ELF-1 (cell line): ENCODE measurements at places on chromosomes 11 and 22.

- no peak for DNase-seq
Observed at GRCh38 chr11:133082453-133082781, 449.9 kb downstream of the OPCML start.

DNA sequence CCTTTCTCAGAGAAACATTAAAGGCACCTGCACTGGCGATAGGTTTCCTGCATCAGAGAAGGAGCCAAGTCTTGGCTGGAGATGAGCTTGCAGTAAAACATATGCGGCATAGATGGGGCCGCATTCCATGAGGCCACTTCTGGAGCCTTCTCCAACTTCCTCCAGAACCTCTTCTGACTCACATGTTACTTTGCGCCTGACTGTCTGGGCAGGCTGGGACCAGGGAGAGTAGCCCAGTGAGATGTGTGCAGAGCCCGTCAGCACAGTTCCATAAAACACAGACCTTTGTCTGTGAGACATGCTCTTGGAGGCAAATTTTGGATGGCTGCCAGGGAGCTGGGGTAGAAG is 55.4 kb upstream of the BID start:
- no peak for DNase-seq

DNA sequence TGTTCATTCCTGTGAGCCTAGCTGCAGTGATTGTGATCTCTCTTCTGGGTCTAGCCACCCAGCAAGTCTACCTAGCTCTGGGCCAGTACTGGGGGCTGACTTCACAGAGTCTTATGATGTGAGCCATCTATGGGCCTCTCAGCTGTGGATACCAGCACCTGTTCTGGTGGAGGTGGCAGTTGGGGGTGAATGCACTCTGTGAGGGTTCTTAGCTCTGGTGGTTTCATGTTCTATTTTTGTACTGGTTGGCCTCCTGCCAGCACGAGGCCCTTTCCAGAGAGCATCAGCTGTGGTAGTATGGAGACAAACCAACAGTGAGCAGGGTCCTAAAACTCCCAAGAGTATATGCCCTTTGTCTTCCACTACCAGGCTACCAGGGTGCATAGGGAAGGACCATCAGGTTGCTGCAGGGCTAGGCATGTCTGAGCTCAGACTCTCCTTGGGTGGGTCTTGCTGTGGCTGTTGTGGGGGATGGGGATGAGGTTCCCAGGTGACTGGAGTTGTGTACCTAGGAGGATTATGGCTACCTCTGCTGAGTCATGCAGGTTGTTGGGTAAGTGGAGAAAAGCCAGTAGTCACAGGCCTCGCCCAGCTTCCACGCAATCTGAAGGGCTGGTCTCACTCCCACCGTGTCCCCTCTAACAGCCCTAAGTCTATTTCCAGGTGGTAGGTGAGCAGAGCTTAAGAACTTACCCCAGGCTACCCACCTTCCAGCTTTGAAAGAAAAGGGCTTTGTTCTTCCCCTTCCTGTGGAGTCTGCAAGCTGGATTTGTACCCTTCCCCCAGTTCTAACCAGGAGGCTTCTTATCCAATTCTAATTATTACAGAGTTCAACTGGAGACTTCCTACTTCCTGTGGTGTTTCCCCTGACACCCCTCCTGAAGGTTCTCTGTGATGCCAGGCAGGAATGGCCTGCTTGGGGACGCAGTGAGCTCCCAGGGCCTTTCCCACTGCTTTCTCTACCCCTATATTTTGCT is 250.7 kb downstream of the LUZP2 start:
- no peak for DNase-seq

DNA sequence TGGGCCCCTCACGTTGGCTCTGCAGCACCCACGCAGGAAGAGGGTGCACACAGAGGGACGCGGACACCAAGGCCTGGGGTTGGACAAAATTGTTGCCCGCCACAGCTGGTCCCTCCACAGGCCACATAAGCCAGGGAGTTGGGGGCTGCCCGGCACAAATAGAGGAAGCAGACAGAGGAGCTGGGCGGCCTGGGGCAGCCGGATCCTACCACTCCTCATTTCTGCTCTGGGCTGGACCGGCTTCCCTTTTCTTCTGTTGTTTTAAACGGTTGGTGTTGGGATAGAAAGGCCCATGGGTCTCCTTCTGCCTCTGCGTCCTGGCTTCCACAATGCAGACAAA is 36.4 kb upstream of the LINC01488 start:
- no peak for DNase-seq

DNA sequence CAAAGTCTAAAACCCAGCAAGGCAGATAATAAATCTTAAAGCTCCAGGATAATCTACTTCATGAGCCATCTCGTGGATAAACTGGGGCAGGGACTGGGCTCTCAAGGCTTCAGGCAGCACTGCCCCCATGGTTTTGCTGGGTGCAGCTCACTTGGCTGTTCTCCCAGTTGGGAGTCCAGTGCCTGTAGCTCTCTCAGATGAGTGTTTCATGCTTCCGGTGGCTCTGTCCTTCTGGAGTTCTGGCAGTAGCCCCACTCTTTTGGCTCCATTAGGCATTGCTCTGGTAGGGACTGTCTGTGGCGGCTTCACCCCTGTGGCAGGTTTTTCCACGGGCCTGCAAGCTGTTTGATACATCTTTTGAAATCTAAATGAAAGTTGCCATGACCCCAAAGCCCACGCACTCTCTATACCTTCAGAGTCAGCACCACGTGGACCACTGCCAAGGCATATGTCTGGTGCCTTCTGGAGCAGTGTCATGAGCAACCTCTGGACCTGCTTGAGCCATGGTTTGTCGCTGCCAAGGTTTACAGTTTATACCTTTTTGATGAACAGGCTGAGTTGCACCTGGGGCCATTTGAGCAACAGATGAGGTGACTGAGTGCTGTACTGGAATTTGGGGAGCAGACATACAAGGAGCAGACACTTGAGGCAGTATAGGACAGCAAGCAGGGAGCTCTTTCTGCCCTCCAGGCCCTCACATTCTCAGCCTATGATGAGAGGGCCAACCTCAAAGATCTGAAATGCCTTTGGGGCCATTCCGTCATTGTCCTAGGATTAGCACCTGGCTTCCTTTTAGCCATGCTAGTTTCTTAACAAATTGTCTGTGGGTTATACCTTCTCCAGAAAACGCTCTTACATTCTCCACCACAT is 48.6 kb downstream of the MTNR1B start:
- peak; percentile 60 for DNase-seq

DNA sequence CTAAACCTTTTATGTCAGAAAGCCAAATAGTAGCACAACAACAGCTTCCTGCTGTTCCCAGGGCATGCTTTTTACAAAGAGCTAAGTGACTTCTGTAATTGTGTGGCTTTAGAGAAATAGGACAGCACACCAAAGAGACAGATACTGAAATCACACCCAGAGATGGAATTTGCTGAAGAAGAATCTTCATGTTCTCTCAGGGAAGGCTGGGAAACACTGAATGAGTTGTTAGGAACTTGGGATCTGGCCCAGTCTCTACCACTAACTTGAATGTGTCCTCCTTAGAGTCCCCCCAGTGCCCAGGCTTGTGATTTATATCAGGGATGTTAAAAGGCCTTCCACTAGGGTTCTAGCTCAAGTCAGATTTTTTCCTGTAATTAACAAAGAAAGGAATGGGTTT is 175.2 kb downstream of the DBX1 start:
- DNase-seq, result no peak

DNA sequence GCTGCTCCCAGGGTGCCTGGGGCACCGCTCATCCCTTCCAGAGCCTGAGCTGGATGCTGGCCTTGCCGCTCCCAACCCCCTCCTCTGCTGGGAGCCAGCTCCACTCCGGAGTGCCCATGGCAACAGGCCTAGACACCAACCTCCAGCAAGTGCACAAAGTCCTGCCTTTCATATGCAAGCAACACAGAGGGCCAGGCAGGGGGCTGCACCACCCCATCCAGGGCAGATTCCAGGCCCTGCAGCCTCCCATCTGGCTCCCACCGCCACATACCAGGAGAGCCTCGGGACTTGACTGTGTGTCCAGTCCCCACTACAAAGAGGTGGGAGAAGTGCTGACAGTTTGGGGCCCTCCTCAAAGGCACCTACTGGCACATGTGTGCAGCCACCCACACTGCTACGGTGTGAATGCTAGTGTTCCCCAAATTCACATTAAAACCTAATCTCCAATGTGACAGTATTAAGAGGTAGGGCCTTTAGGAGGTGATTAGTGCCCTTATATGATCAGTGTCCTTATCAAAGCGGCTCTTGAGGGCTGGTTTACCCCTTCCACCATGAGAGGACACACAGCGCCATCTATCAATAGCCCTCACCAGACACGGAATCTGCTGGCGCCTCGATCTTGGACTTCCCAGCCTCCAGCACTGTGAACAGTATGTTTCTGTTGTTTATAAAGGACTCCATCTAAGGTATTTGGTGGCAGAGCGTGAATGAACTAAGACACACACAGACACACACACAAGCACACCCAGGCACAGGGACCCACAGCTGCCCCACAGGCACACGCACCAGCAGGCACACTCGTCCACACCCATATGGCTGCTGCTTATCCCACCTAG is 16.2 kb downstream of the ARVCF start:
- peak; percentile 80 for DNase-seq

GRCh38 chr11:112962579-112963367 is 1.6 kb downstream of the NCAM1 start:
- peak; percentile 66 for DNase-seq

GRCh38 chr22:23580576-23581259 is 628 bp upstream of the IGLL1 start:
- DNase-seq, result no peak

DNA sequence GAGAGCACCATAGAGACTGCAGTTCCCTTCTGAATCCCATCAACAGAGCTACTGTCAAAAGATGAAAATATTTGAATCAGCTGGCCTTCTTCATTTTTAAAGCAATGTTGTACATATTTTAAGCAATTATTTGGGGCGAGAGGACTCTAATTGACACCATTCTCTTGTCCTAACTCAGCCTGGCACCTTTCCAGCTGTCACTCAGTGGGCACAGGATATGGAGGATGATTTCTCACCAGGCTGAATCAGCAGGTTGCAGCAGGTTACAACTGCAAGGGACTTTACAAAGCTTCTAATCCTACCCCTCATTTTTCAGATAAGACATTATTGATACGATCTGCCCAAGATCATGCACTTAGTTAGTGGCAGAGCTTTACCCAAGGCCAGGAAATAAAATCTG is 11.9 kb upstream of the WT1 start:
- no peak for DNase-seq

GRCh38 chr22:50027639-50028537 is 15.3 kb upstream of the IL17REL start:
- peak; percentile 85 for DNase-seq

DNA sequence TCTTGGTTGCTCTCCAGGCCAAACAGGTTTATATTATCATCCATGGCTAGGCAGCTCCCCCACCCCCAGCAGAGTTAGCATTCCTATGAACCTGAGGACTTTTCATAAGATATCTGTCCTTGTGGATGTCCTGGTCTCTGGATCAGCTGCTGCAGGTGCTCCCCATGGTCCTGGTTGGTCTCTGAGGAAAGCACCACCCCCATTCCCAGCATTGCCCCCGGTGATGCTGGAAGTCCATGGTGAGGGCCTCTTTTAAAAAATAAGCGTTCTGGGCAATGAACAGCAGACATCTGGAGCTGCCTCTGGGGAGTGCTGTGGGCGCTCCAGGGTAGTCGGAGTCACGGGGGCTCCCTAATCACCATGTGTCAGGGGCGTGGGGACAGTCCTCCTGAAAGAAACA is 26.6 kb downstream of the DKK3 start:
- no peak for DNase-seq

DNA sequence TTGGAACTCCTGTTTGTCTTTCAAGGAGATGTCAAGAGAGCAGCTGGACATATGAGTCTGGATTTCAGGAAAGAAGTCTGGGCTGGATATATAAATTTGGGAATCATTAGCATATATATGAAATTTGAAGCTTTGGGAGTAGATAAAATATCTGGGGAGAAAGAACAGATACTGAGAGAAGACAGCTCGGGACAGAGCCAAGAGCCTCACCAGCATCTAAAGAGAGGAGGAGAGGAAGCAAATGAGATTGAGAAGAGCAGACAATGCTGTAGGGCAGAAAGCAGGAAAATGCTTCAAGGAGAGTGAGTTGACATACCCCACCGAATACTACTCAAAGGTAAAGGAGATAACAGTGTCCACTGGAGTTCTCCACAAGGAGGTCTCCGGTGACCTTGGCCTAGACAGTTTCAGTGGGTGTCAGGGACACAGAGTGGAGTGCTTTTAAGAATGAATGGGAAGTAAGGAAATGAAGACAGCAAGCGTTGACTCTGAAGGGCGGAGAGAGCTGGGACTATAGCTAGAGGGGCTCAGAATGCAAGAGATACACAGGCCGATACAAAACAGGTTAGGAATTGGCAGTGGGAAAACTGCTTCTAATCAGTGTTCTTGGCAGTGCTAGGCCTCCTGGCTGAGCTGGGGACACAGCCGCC is 862 bp downstream of the APBB1 start:
- DNase-seq, result peak; percentile 40

DNA sequence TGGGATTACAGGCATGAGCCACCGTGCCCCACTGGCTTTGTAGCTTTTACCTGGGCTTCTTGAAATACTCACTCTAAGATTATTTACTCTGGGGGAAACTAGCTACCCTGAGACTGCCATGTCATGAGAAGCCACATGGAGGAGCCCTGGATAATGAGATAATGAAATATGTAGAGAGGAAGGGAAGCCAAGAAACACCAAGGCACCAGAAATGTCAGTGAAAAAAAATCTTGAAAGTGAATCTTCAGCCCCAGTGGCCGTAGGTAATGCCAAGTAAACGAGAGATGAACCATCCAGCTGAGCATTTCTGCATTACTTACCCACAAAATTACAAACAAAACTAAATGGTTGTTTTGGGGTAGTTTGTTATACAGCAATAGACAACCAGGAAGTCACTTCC is 125.6 kb downstream of the APIP start:
- no peak for DNase-seq

- no peak for DNase-seq
Observed at GRCh38 chr11:128246810-128247594, 340.4 kb downstream of the ETS1 start.
